Lung microvascular endothelial cell (primary cell): ENCODE measurements at places on chromosomes 7 and 10. TPM values are rescaled to one million over a fixed set of nuclear protein-coding genes. Genes with fewer than 3 reads are reported as not detected.

The MYO1G gene
- total RNA-seq: under 0.01 TPM in 2 replicates

The ELMO1 gene
- total RNA-seq: 30.7 and 36.5 TPM in 2 replicates

The SUN1 gene
- total RNA-seq: 73.0 and 94.8 TPM in 2 replicates

The PGAM2 gene
- total RNA-seq: under 0.01 TPM in 1 of 2 replicates, not detected in the other

DNA sequence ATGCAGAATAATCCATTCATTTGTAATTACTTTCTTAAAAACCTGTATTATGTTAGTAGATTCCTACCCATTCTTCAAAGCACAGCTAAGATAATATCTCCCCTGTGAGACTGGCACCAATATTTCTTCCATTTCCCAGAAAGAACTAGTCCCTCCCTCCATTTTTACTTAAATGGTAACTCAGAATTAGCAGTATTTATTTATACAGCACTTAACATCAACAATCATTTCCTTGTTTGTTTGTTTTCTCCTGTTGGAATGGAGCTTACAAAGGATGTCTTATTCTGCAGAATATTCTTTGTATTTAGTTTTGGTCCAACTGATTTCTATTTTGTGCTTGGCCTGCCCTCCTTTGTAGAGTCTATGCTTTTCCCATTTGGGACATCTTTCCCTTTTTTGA lies 32.1 kb upstream of the PTPN12 start:
- DNase-seq: no peak

GRCh38 chr10:126059076-126059826 lies 162.9 kb downstream of the FANK1 start:
- peak; percentile 59 for DNase-seq

GRCh38 chr7:1103009-1103788 lies 15.3 kb downstream of the GPER1 start:
- no peak for DNase-seq

- DNase-seq: no peak
These were observed 83.1 kb upstream of the STEAP1B start for GRCh38 chr7:22582863-22583622.

GRCh38 chr10:16930540-16930939 lies 113.3 kb upstream of the RSU1 start:
- DNase-seq: no peak

- DNase-seq: no peak
These were observed 80.0 kb downstream of the CFAP58 start for GRCh38 chr10:104433669-104434068.

- no peak for DNase-seq
These were observed 43.5 kb downstream of the TMEM270 start for GRCh38 chr7:73904219-73905137.

DNA sequence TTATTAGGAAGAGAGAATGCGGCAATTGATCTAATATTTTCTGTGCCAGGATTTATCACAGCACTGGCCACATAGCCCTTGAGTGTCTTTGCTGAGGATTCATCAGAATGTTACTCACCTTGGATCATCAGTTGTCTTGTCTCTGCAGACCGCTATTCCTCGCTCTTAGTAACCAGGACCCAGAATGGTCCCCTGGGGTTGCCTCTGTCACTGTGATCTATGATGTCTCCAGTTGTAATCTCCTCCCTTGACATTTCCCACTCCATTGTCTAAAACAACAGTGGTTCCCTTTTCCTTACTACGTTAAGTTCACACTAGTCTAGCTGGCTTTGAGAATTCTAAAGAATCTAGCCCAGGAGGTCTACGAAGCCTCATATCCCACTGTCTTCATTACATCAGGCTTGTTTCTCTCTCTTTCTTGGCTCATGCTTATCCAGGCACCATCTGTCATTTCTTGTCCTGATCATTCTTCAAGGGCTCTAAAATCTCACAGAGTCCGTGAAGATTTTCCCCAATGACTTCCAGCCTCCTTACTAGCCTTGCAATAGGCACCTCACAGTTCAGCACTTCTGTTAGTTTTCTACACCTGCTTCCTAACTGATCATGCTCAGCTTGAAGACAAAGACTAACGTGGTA lies 125.8 kb downstream of the CUBN start:
- DNase-seq: no peak

DNA sequence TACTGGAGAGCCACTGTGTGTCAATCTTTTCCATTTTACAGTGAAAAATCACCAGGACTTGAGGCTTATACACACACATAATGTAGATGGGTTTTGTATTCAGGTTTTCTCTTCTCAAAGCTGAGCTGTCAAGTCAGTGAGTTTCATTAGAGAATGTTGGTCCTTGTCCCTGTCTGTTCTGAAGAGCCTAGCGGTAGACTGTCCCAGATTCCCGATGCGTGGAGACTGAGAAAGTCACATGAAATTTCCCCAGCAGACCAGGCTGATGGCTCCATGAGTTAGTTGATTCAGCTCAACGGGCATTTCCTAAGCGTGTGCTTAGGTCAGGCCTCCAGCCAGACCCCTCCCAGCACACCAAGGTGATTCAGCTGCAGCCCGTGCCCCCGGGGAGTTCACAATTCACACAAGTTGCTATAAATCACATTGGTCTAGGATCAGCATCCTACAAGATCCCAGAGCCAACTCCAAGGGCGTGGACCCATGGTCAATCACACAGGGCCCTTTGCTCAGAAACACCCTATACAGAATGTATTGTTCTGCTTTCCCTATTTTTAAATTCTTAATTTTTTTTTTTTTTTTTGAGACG lies 17.2 kb downstream of the CHST15 start:
- peak; percentile 46 for DNase-seq

- DNase-seq: no peak
These were observed 135.9 kb downstream of the PCDH15 start for GRCh38 chr10:54665095-54665494.

DNA sequence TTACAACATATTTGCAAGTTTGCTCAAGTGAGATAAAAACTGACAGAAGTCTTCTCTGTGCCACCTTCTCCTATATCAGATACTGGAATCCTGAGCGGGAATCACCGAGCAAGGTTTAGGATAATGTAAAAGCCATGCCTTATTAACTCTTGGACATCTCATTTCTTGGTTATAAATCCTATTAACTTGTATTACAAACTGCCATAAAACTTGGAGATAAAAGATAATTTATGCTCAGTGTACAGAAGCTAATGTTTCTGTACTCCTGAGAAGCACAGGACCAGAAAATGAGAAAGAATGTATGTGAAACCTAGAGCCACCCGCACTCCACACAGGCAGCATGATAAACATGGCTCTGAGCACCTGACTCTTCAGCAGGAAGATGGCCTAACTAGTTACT lies 181.2 kb upstream of the NOBOX start:
- no peak for DNase-seq

- no peak for DNase-seq
These were observed 14.2 kb downstream of the SNX8 start for GRCh38 chr7:2299870-2300512.

DNA sequence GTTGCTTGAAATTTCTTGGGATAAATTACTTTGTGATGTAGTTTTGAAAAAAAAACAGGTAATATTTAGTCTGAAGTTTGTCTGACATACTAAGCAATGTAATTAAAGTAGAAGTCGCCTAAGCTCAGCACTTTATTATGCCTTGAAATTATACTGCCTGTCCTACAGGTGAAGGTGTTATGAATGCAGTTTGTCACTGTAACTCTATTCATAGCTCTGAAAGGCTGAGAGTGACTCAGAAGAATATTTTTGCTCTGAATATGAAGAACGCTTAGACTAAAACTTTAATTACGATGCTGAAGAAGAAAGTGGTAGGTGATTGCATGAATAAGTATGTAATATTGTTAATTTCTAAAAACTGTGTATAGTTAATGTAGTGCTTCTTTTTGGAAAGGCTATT lies 9.2 kb downstream of the CFTR start:
- no peak for DNase-seq

DNA sequence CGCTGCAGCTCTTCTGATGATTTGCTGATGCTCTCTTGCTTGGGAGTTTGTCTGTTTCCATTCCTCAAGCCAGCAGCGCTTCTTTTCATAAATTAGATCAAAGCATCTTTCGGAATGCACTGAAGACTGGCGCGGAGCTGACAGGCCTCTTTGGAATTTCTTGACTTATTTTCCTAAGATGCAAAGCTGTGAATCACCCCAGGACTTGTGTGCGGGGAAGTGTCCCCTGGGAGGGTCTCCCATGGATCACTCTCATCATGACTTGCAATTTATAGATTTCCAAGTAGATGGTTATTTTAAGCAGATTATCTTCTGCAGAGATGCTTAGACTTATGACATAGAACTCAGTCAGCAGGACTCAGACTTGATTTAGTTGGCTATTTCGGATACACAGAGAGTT lies 467.2 kb downstream of the TCERG1L start:
- DNase-seq: no peak

DNA sequence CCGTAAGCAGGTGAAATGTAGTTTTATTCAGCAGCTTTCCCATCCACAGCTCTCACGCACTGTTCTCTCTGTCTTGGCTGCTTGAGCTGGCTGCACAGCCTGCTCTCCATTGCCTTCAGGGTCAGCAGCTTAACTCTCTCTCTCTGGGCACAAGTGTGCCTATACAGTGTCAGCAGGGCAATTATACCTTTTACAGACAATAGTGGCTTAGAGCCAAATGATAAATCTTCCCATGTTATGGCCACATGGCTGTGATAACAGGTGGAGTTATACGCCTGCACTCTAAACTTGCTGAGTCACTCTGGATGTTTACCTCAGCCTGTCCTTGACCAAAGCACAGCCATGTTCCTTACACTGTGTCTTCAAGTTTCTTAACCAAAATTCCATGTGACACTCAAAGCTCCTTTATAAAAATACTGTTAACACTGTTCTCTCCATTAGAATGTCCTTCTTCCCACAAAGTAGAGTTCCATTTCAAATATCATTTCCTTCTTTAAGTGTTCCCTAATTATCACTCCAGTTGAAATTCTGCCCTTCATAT lies 6.1 kb downstream of the RNF133 start:
- DNase-seq: peak; percentile 6

DNA sequence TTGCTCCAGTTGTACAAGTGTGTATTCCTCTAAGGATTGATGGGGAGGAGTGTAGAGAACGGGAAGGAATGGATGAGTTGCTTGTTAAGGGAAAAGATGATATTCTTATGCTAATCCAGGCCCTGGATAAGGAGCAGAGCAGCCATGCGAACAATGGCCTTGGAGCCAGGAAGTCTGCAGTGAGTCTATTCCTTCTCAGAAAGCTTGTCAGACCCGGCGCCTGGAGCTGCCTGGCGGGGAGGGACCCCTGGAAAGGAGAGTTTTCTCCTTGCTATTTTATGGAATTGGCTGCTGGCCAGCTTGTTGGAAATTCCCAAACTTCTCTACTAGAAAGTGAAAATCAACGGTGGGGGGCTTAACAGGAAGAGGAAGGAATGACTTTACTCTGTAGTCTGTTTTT lies 89.1 kb downstream of the MMRN2 start:
- DNase-seq: peak; percentile 54

DNA sequence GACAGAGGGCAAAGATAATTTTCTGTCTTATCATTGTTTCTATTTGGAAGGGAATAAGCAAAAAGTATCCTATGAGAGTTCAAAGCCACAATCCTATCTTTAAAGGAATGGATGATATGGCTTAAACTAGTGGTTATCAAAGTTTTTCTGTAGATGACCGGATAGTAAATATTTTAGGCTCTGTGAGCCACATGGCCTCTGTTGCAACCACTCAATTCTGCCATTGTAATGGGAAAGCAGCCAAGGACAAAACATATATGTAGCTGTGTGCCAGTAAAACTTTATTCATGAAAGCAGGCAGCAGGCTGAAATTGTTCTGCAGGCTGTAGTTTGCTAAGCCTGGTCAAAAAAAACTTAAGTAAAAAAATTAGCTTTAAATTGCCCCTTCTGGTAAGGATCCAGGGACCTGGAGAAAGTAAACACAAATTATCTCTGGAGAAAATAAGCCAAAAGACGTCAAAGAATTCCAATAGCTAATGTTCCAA lies 73.3 kb downstream of the THSD7A start:
- DNase-seq: no peak

DNA sequence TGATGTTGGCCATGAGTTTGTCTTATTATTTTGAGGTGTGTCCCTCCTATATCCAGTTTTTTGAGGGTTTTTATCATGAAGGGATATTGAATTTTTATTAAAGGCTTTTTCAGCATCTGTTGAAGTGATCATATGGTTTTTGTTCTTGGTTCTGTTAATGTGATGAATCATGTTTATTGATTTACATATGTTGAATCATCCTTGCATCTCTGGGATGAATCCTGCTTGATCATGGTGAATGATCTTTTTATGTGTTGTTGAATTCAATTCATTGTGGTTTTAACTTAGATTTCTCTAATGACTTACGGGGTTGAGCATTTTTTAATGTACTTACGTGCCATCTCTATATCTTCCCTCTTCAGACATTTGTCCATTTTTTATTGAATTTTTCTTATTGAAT lies 22.9 kb downstream of the DLD start:
- DNase-seq: no peak

DNA sequence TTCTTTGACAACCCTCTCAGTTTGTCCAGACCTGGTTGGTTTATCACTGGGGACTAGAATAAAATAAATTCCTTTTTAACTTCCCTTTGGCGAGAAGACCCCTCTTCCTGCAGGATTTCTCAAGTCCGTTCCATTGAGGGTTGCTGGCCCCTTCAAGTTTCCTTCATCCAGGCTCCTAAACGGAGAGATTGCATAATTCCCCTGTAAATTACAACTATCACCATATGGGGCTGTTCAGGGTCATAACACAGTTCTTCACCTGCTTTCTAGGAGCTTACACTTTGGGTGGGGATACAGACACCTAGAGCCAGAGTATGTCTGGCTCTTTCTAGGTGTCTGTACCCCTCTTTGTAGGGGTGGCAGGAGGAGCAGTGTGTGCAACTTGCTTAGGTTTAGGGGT lies 3.3 kb upstream of the COPS6 start:
- DNase-seq: no peak

DNA sequence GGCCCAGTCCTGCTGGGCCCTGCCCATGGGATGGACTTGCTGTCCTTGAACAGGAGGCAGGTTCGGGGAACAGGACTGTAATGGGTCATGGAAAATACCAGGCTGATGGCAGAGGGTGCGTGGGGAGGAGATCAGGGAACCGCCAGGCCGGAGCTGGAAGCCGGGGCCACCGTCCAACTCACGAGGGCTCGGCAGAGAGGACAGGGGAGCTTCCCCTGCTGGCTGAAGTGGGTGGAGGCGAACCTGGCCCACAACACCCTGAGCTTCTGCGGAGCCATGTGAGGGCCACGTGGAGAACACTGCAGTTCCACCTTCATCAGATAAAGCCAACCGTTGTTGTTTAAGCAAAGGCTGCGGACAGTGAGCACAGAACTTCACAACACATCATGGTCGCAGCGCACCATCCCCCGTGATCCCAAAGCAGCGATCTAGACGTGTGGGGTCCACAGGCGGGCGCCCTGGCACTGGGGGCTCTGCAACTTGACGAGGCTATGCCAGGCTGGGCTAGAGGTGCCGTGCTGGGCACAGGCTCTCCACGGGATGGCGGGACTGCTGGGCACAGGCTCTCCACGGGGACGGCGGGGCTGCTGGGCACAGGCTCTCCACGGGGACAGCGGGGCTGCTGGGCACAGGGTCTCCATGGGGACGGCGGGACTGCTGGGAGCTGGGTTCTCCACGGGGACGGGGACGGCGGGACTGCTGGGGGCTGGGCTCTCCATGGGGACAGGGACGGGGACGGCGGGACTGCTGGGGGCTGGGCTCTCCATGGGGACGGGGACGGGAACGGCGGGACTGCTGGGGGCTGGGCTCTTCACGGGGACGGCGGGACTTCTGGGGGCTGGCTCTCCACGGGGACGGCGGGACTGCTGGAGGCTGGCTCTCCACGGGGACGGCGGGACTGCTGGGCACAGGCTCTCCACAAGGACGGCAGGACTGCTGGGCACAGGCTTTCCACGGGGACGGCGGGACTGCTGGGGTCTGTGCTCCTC lies 473.4 kb downstream of the DNAJB6 start:
- DNase-seq: no peak
